Activated naive CD4-positive, alpha-beta T cell treated with anti-CD3 and anti-CD28 coated beads for 36 hours (primary cell): ENCODE measurements at places on chromosomes 16 and 17. TPM values are rescaled to one million over a fixed set of nuclear protein-coding genes. Genes with fewer than 3 reads are reported as not detected.

SRCIN1 gene
- 0.67 TPM for total RNA-seq

CCL8 gene
- not detected for total RNA-seq

DNA sequence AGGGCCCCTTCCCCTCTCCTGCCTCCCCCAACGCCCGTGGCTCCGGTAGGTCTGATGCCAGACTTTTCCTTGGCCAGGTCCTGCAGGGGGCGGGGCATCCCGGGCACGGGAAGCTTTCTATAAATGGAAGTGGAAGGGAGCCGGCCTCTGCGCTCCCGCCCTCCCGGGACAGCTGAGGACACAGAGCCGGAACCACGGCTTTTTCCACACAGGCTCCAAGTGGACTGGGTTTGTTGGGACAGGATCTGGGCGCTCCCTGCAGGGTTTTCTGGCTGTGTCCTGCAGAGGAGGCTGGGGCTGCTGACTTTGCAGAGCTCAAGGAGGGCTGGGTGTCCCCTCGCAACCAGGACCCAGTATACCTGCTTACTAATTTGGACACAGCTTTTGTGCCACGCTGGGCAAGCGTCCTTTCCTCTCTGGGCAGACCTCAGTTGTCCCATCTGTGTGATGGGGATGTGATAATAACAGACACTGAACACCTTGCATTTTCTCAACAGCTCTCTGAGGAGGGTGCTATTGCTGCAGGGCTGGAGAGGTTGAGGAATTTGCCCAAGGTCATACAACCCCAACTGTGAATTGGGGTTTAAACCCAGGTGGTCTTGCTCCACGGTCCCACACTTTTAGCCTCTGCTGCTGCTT is 1.8 kb downstream of the TNS4 start:
- no peak overlapping the region for H3K4me3 ChIP-seq
- H3K4me1 ChIP-seq = no peaks in the 10 kb centered on the region
- no peaks in the 10 kb centered on the region for H3K27me3 ChIP-seq
- H3K36me3 ChIP-seq = no peaks in the 10 kb centered on the region
- DNase-seq = no peak

CDH1 gene
- total RNA-seq = 1.7 TPM

- H3K27ac ChIP-seq = no peak overlapping the region
- no peak for DNase-seq
- no peaks in the 10 kb centered on the region for H3K36me3 ChIP-seq
- no peaks in the 10 kb centered on the region for H3K27me3 ChIP-seq
- no peaks in the 10 kb centered on the region for H3K4me1 ChIP-seq
- no peak overlapping the region for H3K4me3 ChIP-seq
Observed at GRCh38 chr17:1989135-1989534, 36.0 kb downstream of the RTN4RL1 start.

CLEC3A gene
- not detected for total RNA-seq

DNA sequence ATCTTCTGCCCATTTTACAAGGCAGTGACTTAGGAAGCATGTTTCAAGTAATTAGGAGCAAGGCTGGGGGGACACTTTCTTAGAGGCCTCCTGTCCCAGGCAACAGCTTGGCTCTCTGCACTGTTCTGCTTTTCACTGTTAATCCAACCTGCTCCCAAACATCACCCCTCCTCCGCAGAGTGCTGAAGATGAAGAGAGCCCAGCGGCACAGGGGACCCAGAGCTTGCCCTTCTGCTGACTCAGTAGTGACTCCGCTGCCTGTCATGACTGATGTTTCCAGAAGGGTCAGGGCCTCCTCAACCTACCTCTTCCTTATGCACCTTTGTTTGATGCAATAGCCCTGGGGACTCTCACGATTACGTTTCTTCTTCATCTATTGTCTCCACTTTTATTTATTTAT is 38.9 kb upstream of the NDRG4 start:
- no peaks in the 10 kb centered on the region for H3K36me3 ChIP-seq
- no peak overlapping the region for H3K27ac ChIP-seq
- peaks cover 16% of the 10 kb centered on the region for H3K4me1 ChIP-seq
- H3K27me3 ChIP-seq = peaks cover 39% of the 10 kb centered on the region
- no peak for DNase-seq
- H3K4me3 ChIP-seq = no peak overlapping the region

GUCY2D gene
- not detected for total RNA-seq

CHRNE gene
- 0.22 TPM for total RNA-seq

GRCh38 chr16:11151885-11152629 is 103.9 kb downstream of the SOCS1 start:
- no peak overlapping the region for H3K27ac ChIP-seq
- peaks cover 6% of the 10 kb centered on the region for H3K36me3 ChIP-seq
- DNase-seq = no peak
- no peaks in the 10 kb centered on the region for H3K27me3 ChIP-seq
- H3K4me1 ChIP-seq = peaks cover 4% of the 10 kb centered on the region

GRCh38 chr17:36856222-36856621 is 81.1 kb upstream of the LHX1 start:
- H3K27ac ChIP-seq = no peak overlapping the region
- no peaks in the 10 kb centered on the region for H3K36me3 ChIP-seq
- DNase-seq = no peak
- H3K4me3 ChIP-seq = no peak overlapping the region
- H3K27me3 ChIP-seq = peaks cover 3% of the 10 kb centered on the region
- peaks cover 11% of the 10 kb centered on the region for H3K4me1 ChIP-seq

PPM1E gene
- 0.05 TPM for total RNA-seq

- no peaks in the 10 kb centered on the region for H3K27me3 ChIP-seq
- no peak overlapping the region for H3K27ac ChIP-seq
- H3K4me1 ChIP-seq = no peaks in the 10 kb centered on the region
- no peaks in the 10 kb centered on the region for H3K36me3 ChIP-seq
- no peak overlapping the region for H3K4me3 ChIP-seq
Observed at GRCh38 chr17:71790791-71791190, 330.0 kb upstream of the SOX9 start.

GRCh38 chr16:12988071-12988470 is 86.7 kb downstream of the SHISA9 start:
- H3K4me1 ChIP-seq = no peaks in the 10 kb centered on the region
- H3K36me3 ChIP-seq = no peaks in the 10 kb centered on the region
- no peak overlapping the region for H3K4me3 ChIP-seq
- no peak for DNase-seq
- peaks cover 2% of the 10 kb centered on the region for H3K27me3 ChIP-seq

DNA sequence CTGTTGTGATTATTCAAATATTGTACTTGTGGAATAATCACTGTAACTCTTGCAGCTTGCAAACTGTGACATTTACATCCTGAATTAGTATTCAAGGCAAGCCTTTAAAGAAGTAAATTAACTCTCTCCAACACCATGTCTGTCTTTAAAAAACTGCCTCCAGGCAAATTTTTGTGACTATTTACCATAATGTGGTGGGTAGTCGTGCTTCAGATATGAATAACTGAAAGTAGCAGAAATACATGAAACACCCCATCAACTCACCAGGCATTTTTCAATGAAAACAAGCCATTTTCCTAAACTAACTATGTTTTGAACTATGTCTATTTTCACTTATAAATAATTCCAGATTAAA is 217.4 kb upstream of the PSMD7 start:
- peak overlapping the region; percentile 4 for H3K27ac ChIP-seq
- no peaks in the 10 kb centered on the region for H3K36me3 ChIP-seq

AIPL1 gene
- not detected for total RNA-seq

BAHCC1 gene
- total RNA-seq = not detected

DNA sequence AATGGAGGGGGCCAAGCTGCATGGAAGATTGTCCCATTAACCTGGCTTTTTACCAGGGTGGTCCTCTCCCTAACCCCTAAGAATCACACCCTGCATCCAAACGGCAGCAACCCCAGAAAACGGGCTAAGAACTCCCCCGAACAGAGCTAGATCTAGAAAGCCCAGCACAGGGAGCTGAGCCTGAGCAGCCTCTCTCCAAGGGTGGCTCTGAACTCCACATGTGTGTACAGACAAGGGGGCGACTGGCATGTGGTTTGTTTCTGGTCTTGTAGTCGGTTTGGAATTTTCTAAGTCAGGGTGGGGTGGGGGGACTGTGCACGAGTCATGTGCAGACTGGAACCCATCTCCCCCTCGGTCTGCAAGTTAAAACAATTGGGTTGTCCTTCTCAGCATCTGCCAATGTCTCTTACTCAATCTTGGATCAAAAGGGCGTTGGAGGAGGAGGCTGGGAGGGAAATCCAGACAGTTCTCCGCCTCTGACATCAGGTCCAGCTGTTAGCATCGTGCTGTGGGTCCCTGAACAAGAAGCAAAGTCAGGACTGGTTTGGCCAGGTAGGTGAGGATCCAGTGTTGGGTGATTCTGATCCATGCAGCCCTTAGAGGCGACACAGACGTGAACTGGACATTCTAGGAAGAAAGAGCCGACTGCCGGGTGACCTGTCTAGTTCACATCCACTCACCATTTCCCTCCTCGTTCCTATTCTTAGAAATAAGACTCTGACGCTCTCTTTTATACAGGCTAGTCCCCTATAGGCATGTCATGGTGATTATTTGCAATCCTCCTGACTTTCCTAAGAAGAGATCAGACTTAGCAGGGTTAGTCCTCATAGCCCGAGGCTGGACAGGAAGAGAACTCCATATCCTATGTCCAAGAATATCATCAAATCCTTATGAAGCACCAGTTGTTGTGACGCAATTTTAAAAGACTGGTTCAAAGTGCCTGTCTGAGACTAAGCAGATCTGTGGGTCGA is 381.8 kb downstream of the SOX9 start:
- H3K27ac ChIP-seq = no peak overlapping the region
- H3K36me3 ChIP-seq = no peaks in the 10 kb centered on the region
- DNase-seq = no peak
- H3K27me3 ChIP-seq = peaks cover 13% of the 10 kb centered on the region

- no peaks in the 10 kb centered on the region for H3K36me3 ChIP-seq
- H3K27me3 ChIP-seq = no peaks in the 10 kb centered on the region
- H3K27ac ChIP-seq = no peak overlapping the region
- H3K4me3 ChIP-seq = no peak overlapping the region
Observed at GRCh38 chr17:71107136-71107535, 937.8 kb downstream of the KCNJ2 start.

ADGRG1 gene
- total RNA-seq = 1.0 TPM

DNA sequence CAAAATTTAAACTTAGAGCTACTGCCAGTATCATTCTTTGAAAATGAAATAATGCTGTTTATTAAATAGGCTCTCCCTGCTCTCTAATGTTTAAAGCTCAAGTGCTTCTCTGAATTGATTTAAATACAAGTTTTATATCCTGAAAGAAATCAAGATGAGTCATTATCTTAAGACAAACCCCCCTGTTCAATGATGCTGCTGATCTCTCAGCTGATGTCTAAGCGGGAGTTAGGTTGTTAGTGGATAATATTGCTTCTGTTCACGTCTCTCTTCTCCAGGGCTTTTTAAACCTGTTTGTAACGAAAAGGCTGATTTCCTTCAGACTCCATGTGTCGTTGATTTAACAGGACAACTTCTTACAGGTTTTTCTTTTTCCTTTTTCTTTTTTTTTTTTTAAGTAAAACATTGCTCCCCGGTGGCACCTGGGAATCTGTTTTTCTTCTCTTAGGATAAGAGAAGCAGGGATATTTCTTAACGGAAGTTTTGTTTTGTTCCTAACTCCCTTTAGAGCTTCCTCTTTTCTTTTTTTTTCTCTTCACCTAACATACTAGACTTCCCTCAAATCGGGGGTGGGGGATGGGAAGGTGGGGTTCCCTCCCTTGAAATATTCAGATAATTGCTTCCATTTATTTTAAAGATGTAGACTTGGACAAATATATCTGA is 807 bp upstream of the LYRM9 start:
- H3K27me3 ChIP-seq = peaks cover 8% of the 10 kb centered on the region
- H3K36me3 ChIP-seq = no peaks in the 10 kb centered on the region
- H3K4me3 ChIP-seq = no peak overlapping the region
- H3K27ac ChIP-seq = no peak overlapping the region
- peaks cover 14% of the 10 kb centered on the region for H3K4me1 ChIP-seq

RAB26 gene
- not detected for total RNA-seq

HEATR9 gene
- not detected for total RNA-seq

- no peaks in the 10 kb centered on the region for H3K36me3 ChIP-seq
- H3K4me1 ChIP-seq = no peaks in the 10 kb centered on the region
- no peak for DNase-seq
- no peak overlapping the region for H3K27ac ChIP-seq
- no peaks in the 10 kb centered on the region for H3K27me3 ChIP-seq
- H3K4me3 ChIP-seq = no peak overlapping the region
Observed at GRCh38 chr16:9469512-9469911, 378.1 kb downstream of the HAPSTR1 start.

ACE gene
- total RNA-seq = 0.50 TPM

DNA sequence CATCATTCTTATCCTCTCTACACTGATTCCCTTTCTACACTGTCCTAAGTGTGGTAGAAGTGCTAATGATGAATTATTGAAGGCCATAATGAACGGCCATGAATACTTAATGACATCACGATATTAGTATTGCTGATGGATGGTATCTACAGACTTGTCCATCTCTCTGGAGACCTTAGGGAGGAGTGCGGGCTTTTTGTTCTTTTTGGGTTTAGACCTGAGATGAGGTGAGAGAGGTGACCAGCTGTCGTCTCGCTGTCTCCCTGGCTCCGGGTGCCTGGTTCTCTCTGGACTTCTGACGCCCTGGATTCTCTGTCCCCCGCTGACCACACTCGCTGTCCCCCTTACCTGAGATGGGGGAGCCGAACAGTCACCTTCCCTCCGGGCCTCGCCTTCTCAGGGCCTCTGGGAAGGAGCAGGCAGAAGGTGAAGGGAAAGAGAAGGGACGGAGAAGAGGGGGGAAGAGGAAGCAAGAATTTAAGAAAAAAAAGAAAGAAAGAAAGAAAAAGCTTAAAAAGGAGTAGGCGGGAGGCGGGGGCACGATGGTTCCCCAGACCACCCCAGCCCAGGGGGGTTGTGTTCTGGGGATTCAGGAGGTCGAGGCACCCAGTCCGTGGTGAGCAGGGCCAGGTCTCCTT is 17.1 kb downstream of the SGCA start:
- no peaks in the 10 kb centered on the region for H3K27me3 ChIP-seq
- DNase-seq = no peak
- peaks cover 25% of the 10 kb centered on the region for H3K4me1 ChIP-seq
- H3K36me3 ChIP-seq = no peaks in the 10 kb centered on the region
- no peak overlapping the region for H3K27ac ChIP-seq

GRCh38 chr16:12896562-12896961 is 4.8 kb upstream of the SHISA9 start:
- H3K4me1 ChIP-seq = peaks cover 1% of the 10 kb centered on the region
- no peaks in the 10 kb centered on the region for H3K36me3 ChIP-seq
- H3K27ac ChIP-seq = no peak overlapping the region
- peaks cover 38% of the 10 kb centered on the region for H3K27me3 ChIP-seq

CD300LG gene
- not detected for total RNA-seq

DNA sequence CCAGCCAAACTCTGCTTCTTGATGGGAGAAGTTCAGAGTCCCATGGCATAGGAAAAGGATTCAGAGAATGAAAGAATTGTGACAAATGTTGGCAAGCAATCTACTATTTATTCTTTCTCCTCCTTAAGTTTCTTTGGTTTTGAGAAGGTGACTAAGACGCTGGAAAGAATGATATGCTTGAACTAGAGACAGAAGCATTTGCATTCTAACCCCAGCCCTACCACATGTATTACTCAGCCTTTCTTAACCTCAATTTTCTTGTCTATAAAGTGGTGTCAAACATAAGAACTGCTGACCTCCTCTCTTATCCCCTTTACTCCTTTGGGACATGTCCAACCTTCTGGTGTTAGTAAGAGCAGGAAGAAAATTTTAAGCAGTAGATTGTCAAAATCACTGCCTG is 124.7 kb downstream of the HS3ST2 start:
- no peaks in the 10 kb centered on the region for H3K4me1 ChIP-seq
- H3K27me3 ChIP-seq = peaks cover 28% of the 10 kb centered on the region
- DNase-seq = no peak

PIMREG gene
- 19.0 TPM for total RNA-seq

GRCh38 chr17:45784741-45785479 is 790 bp downstream of the CRHR1 start:
- peak overlapping the region; percentile 61 for H3K4me3 ChIP-seq
- DNase-seq = peak; percentile 49
- H3K27me3 ChIP-seq = peaks cover 55% of the 10 kb centered on the region
- no peaks in the 10 kb centered on the region for H3K36me3 ChIP-seq
- no peak overlapping the region for H3K27ac ChIP-seq
- peaks cover 4% of the 10 kb centered on the region for H3K4me1 ChIP-seq

ARL16 gene
- total RNA-seq = 13.8 TPM
